ENCODE measurements at places on chromosomes 4 and X.

GRCh38 chr4:111639876-111640275, 505.4 kb upstream of the FAM241A start:
- no peak for DNase-seq

GRCh38 chr4:188452097-188452496, 312.9 kb downstream of the TRIML1 start:
- no peak for DNase-seq

DNA sequence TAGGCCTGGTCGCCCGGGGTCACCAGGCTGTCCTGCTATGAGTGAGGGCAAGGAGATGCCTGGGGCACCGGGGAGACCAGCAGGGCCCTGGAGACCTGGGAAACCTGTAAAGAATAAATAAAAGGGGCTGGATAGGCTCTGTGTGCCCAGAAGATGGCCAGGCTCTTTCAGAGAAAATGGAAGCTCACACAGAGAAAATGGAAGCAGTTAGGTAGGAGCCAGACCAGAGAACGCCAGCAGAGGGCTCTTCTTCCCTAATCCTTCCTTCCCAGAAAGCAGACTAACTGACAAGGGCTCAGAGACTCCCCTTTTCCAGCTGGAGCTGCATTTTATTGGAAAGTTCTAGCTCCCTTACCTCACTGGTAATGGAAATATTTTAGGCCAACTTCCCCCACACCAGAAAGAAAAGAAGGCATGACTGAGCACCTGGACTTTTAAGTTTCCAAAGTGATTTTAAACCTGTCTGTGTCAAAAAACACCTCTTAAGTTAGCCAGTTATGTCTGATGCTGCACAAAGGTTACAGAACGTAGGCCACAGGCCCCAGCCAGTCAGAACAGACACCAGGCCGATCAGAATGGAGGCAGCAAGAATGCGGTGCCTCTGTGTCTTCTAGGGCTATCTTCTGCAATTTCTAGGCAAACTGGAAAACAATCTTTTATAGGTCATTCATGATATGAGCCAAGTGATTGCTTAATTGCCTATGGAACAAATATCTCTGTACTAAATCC, 74.0 kb downstream of the ATG4A start:
- DNase-seq = no peak

DNA sequence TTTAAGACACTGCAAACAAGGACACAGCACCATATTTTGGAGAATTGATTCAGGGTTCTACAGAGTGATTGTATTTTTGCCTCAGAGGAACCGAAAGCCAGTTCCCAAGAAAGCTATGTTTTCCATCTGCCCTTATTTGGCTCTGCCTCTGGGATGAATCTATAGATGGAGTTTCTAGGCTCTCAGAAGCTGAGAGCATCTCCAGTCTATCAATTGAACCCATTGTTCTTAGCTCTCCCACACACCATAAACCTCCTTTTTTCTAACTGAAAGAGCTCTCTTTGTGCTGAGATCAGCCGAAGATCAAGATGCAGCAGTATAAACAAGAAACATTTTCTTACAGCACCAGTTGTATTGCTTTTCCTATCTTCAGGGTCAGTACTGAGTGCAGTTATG, 16.9 kb downstream of the PLP1 start:
- DNase-seq = no peak

Measured in stimulated activated CD4-positive, alpha-beta T cell treated with anti-CD3 and anti-CD28 coated beads, Interleukin-1b, Interleukin-23, amount 100 ng/mL, for 1 hour (primary cell).